ENCODE measurements at places on chromosomes 6 and 20. TPM values are rescaled to one million over a fixed set of nuclear protein-coding genes. Genes with fewer than 3 reads are reported as not detected.

DNA sequence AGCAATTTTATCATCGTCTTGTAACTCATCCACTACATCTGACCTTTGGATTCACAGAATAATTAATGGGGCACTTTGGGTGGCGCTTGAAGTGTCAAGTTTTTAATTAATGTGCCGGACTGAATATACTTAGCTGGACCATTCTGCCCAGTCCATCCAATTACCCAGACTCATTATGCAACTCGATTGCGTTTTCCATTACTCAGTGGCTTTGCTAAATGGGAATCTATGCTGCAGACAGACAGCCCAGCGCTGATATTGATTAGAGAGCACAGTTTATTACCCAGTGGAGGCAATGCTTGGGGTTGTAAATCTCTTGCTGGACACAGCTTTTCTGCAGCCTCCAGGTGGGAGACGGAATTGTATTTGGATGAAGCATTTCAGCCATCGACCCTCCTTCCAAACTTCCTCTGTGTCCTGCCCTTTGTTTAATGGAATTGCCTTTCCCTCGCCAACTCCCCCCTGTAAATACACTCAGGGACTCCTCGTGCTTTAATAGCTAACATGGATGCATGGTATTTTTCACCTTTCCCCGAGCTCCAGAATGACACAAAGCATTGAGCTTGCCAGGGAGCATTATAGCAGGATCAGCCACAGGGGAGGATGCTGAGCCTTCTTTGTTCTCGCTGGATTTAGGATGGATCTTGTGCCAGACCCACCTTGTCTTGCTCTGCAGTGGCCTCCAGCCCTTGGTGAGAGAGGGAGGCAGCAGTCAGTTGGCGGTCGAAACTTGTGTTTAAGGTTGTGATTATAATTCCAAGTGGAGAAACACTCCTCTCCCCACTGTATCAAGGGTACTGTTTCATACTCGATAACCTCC, 59.7 kb downstream of the EDN3 start:
- DNase-seq = no peak

The PLN gene
- total RNA-seq = 2,709 TPM

GRCh38 chr6:99613705-99614429, 7.2 kb downstream of the PRDM13 start:
- no peak for DNase-seq

GRCh38 chr6:16894301-16894700, 133.0 kb upstream of the ATXN1 start:
- no peak for DNase-seq

The CAPN11 gene
- total RNA-seq = 0.72 TPM

DNA sequence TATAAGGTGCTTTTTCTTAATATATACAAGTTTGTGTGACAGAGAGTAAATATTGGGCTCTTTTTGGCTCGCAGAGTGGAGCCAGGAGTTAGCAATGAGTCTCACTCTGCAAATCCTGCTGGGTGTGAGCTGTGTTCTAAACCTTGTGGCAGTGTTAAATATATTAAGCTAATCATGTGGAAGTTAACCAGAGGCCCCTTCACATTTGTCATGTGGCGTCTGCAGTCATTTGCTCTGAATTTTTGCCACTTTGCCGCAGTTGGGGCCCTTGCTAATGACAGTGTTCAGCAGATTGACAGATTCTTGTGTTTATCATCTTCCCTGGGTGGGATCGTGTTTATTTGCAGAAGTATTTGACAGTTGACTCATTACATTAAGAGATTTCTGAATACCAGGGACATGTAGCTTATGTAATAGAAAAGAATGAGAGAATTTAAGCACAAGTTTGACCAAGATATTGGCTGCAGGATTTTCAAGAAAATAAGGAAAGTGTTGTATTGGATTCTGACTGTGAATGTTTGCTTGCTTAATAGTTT, 37.9 kb downstream of the SPATA2 start:
- DNase-seq = no peak

DNA sequence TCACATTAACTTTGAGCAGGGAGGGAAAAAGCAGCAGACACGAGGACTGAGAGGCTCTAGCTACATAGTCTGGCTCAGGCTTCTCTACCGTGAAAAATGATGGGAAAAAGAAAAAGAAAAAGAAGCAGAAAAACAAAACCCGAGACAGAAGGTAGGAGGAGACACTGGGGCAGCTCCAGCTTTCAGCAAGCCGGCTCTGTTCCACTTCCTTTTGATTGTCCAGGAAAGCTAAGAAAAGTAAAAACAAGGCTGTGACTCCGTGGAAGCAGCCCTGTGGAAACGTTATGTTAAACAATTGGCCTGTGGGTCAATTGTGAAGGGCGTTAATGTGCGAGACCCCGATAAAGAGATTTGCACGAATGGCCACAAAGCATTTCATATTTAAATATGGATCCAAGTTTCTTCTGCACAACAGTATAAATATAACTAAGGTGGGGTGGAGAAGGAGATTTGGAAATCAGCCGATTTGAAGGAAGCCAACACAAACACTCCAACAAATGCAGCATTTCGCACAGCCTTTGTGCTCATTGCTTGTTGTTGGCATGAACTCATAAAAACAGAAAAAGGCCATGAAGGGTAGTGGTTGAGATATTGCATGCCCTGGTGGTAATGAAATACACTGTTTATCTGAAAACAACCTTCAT, 236.9 kb upstream of the JAG1 start:
- peak; percentile 57 for DNase-seq

The TINAG gene
- not detected for total RNA-seq

GRCh38 chr6:17663226-17663625, 43.5 kb downstream of the NUP153 start:
- DNase-seq = no peak

DNA sequence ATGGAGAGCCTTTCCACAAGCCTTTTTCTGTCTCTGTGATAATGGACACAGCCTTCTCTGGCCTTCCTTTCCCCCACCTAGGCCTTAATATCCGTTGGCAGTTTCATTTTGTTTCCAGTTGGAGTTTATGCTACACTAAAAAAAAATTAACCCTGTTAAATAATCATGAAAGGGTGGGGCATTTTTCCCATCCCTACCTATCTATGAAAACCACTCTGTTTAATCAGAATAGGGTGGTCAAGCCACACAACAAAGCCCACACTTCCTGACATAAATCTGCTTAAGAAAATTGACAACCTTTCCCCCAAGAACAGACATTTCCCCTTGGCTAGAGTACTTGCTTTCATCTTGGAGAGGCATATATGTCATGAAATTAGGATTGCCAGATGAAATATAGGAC, 14.2 kb downstream of the TXLNB start:
- no peak for DNase-seq

The IYD gene
- not detected for total RNA-seq

- DNase-seq = no peak
These were observed 109.3 kb upstream of the EYA4 start for GRCh38 chr6:133131621-133132465.

- no peak for DNase-seq
These were observed 292.2 kb upstream of the QKI start for GRCh38 chr6:163122365-163122764.

DNA sequence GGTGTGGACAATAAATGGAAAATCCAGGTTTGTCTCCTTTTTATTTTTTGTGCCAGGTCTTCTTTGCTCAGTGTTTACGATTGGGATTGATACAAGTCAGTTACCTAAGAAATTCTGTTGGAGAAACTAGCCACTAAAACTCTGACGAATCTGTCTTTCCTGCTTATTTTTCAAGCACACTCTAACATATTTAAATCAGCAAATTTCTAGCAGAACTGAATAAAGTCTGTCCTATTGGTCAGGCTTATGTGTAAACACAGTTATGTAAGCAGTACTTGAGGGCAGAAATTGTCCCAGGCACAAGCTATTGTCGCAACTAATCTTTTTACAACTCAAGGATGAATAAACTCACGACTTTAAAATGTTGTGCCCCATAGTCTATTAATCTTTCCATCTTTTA, 12.1 kb upstream of the EXOC2 start:
- no peak for DNase-seq

- no peak for DNase-seq
These were observed 162.7 kb downstream of the SOBP start for GRCh38 chr6:107652526-107653182.

- DNase-seq = peak; percentile 35
These were observed 556 bp upstream of the SCAF8 start for GRCh38 chr6:154732538-154733182.

GRCh38 chr6:56399250-56399671, 151.9 kb upstream of the COL21A1 start:
- no peak for DNase-seq

GRCh38 chr6:11762794-11763459, 15.7 kb downstream of the ADTRP start:
- DNase-seq = no peak

- DNase-seq = no peak
These were observed 152.1 kb upstream of the STMND1 start for GRCh38 chr6:16949716-16950115.

The CLDN20 gene
- not detected for total RNA-seq
